ENCODE measurements at places on chromosomes 2 and 18.

- DNase-seq: no peak
Observed at GRCh38 chr2:232348936-232349335, 29.6 kb upstream of the ALPP start.

GRCh38 chr2:171723716-171724683 is 36.7 kb downstream of the DYNC1I2 start:
- DNase-seq: no peak

DNA sequence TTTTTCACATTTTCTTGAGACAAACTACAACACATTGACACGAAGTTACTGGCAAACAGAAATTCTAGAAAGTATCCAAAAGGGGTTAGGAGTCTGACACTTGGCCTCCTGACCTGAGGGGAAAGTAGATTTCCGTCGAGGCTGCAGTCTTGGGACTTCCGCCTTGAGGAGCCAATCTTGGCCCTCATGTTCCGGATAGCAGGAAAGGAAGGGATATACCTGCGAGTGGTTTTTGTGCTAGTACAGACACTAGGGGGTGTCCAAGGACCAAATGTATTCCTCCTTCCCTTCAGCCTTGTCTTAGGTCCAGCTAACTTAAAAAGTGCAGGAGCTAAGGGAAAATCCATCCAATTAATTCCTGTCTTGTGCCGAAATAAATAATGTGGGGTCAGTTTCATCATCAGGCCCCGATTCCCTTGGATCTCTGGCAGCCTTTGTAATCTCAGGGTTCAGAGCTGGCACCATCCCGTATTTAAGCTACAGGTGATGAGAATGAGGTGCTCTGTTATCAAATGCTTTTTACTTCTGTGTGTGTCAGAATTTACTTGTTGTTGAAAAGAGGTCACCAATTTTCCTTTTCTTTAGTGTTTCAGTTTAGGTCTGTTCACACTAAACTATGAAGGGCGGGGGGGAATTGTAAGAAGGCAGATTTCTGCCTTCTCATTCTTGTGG is 330.2 kb upstream of the FANCL start:
- peak; percentile 20 for DNase-seq

DNA sequence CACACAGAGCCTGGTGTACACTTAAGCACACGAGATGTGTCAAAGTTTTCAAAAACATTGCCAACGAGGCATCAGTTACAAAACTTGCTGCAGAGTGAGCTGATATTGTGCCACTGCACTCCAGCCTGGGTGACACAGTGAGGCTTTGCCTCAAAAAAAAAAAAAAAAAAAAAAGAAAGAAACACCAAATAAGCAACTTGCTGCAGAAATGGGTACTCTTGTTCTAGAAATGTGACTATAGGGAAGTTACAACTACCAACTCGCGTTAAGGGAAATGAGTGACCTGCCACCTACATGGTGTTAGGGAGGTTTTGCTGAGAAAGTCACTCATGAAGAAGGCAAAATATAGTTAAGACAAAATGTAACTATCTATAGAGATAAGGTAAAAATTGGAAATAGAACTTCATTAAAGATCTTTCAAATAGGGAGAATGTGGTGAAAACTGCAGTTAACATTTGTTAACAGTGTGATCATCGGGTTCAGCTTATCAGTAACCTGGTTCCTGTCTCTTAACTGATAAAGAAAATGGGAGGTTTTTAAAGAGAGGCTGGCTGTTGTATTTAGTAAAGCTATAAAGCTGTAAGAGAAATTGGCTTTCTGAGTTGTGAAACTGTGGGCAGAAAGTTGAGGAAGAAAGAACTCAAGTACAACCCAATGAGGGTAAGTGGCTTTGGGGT is at the start of gene IL1RL1:
Gene IL1RL1 (plus strand): TSS at position 600 of the 677 bp plus-strand sequence. CDS start 26,702 bp downstream, outside the sequence.
- DNase-seq: no peak

DNA sequence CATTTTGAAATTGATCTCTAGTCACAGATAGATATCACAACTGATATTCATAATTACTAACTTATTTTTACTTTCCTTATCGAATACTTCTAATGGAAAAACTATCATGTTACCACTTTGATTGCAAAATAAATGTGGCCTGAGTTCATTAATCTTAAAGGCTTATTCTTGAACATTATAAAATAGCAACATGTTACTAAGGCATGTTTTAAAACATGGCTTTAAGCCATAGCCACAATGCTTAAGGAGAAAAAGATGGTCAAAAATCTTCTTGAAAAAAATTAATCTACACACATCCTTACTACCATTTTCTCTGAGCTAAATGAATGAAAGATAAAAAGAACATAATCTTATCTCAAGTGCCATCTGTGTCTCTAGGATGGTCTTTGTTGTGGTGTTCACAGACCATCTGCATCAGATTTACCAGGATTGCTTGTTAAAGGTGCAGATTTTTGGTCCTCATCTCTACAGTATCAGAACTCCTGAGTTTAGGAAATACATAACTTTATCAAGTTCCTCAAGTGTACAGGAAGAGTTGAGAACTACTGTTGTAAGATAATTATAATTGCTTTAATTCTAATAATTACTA is 15.3 kb downstream of the MTX2 start:
- no peak for DNase-seq

DNA sequence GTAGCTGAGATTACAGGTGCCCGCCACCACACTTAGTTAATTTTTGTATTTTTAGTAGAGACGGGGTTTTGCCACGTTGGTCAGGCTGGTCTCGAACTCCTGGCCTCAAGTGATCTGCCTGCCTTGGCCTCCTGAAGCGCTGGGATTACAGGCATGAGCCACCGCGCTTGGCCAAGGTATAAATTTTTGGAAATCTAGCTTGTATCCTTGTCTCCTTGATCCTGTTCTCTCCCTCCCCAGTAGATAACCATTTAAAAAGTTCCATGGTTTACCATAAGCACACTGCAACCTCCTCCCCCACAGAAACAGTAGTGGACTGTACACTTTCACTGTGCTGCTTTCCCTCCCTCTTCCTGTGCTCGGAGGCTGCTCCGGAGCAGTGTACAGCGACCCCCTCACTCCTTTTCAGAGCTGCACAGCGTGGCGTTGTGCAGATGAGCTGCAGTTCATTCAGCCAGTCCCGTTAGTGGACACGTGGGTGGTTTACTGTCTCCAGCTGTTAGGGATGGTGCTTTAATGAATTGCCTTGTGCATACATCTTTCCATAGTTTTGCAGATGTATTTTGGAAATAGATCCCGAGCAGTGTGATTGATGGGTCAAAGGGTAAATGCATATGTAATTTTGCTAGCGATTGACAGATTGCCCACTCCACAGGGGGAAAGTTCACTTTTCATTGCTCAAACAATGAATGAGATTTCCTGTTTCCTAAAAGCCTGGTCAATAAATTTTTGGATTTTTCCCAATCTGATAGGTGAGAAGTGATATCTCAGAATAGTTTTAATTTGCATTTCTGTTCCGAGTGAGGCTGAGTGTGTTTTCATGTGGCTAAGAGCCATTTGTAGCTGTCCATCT is 14.8 kb downstream of the ASB1 start:
- no peak for DNase-seq

DNA sequence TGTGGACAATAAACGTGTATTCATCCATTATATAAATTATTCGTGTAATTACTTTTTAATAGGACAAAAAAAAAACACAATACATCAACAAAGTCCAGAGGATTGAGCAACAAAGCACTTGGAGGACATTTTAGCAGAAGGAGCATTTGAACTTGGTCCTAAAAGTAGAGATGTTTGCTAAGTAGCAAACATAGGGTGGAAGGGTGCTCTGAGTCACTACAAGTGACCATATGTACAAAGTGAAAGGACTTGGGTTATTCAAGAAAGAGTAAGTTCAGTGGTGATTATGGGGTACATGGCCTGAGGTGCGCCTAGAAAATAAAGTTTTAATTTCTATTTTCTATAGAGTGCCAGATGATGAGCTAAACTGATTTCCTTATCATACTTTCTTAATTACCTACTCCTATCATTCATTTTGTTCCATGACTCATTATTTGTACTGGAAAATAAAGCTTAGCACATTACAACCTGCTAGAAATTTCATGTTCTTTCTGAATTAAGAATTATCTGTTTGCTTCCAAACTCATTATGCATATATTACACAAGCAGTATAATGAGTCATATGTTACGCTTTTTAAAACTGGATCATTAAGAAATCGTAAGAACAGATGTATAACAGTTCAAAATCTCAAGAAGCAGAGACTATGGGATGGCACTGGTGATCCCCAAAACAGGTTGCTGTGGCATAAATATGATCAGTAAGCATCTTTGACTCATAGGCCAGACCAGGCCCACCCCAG is 13.1 kb upstream of the PPP1R1C start:
- DNase-seq: no peak

DNA sequence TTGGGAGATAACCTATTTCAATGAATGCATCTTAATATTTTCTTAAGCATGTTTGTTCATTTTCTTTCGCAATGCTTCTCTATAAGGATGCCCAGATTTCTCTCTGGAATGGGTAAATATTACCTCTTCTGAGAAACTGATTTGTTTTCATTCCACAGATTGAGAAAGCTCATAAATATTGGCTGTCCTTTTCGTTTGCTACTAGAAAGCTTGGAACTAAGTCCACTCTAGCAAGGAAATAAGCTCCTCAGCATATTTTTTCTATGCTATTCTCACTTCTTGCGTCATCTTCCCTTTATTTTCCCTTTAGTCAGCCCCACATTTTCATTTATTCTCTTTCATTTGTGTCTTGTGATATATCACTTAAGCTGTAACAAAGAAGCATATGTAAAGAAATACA is 76.3 kb downstream of the ANTXR1 start:
- no peak for DNase-seq

GRCh38 chr2:142682528-142682927 is 194.9 kb upstream of the KYNU start:
- no peak for DNase-seq

- no peak for DNase-seq
Observed at GRCh38 chr2:35852-36251, 10.5 kb downstream of the FAM110C start.

DNA sequence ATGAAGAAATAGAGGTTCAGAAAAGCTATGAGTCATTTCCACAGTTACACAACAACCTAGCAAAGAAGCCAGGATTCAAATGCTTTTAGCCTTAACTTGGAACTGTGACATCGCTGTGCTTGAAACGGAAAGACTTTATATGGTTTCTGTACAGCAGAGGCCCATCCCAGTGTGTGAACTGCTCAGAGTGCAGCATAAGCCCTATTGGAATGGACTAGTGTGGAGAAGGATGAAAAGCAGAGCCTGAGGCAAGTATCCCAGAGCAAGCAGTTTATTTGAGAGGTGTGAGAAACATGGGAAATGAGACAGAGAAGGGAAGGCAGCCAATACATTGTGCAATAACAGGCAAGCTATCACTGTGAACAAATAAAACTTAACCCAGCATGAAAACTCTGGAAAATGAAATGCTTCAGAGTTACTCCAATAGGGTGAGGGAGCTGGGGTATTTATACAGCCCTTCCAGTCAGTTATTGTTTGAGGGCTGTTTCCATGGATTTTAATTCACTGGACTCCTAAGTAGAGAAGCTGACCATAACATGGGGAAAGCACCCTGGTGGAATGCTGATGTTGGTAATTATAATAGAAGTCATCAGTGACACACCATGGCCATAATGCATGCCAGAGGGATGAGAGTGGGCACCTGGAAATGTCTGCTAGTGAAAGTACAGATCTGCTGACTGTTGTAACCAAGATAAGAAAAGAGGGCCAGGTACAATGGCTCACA is 254.0 kb upstream of the POU3F3 start:
- no peak for DNase-seq

GRCh38 chr2:237701859-237702390 is 74.5 kb downstream of the LRRFIP1 start:
- no peak for DNase-seq

- DNase-seq: no peak
Observed at GRCh38 chr2:118918017-118918416, 24.0 kb upstream of the MARCO start.

GRCh38 chr2:233501198-233502076 is 65.1 kb downstream of the USP40 start:
- DNase-seq: no peak

DNA sequence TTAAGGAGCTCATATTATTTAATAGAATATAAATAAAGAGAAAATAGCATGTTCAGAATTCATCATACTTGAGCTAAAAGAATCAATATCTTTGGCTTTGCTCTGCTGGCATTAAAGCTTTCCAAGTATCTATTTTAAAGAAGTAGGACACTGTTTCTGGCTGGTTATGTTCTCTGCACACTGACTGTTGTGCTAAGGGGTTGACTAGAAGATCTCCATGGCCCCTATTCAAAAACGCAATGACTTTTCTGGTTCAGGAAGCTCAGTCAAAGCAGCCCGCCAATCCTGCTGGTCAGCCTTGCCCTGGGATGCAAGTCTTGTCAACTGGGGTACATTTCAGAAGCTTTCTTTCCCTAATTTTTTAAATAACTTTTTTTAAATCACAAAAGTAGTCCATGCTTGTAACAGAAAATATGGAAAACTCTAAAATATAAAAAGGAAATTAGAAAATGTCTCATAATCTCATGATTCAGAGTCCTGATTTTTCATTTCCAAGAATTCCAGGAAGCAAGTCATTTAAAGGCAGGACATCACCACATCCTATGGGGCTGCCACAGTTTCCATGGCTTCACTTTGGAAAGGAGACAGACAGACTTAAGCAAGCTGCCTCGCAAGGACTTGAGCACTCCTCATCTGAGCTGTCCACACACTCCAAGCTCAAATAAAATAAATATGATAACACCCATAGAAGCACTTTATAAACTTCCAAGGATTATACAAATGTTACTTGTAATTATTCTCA is 195.1 kb downstream of the TXNL1 start:
- DNase-seq: no peak

DNA sequence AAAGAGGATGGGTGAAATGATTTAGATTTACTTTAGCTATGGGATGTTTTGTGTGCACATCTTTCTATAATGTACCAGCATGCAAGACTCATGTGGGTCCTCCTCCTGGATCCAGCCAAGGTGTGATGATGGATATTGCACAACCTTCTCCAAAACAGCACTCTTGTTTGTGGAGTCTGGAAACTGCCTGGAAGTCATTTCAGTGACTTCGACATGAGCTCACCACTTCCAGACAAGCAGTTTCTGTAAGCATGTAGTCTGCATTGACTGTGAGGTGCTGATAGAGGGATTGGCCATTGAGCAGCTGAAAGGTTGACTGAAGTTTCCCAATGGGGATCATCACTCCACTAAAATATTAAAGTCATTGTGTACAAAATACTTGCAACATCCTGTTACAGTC is 154.0 kb downstream of the TRIB2 start:
- no peak for DNase-seq

DNA sequence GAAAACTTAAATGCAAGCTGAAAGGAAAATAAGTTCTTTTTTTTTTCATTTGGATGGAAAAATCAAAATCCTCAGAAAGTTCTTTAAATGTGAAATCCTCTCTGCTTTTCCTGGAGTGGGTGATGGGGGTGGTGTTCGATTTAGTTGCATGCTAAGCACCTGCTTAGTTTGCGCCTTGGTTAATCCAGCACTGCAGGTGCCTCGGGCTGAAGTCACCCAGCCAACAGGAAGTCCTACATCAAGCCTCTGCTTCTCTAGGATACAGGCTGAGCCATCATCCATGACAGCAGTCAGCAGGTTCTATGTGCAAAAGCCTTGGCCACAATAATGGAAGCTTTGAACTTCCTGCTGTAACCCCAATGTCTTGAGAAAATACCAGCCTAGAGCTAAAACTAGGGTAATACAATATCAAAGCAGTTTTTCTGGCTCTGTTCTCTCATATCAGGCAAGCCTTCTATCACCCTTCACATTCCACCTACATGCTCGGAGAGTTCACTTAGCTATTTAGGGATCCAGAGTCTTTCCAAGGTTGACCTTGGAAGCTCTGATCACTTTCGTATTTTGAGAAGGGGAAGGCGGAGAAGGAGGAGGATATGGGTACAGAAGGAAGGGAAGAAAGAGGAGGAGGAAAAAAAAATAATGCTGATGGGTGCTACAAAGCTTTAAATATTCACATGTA is 116.1 kb upstream of the LRRTM1 start:
- DNase-seq: no peak
